CD8-positive, alpha-beta memory T cell (primary cell): ENCODE measurements at places on chromosomes 16 and 17. TPM values are rescaled to one million over a fixed set of nuclear protein-coding genes. Genes with fewer than 3 reads are reported as not detected.

SHISA9 gene
- not detected for polyA plus RNA-seq

ANKS3 gene
- polyA plus RNA-seq = 4.3 TPM

WNT3 gene
- polyA plus RNA-seq = not detected

KRT32 gene
- not detected for polyA plus RNA-seq

SDR42E2 gene
- polyA plus RNA-seq = 0.92 TPM

GSG1L gene
- not detected for polyA plus RNA-seq

CD300LB gene
- not detected for polyA plus RNA-seq

SLC6A2 gene
- polyA plus RNA-seq = not detected

ALOX15B gene
- polyA plus RNA-seq = not detected

TMEM204 gene
- 68.4 TPM for polyA plus RNA-seq

GRCh38 chr16:58730724-58731370 is 3.3 kb downstream of the GOT2 start:
- DNase-seq = no peak

- DNase-seq = no peak
Measured at GRCh38 chr17:22506231-22506630, 813.9 kb downstream of the KCNJ18 start.

GRCh38 chr16:68082629-68083238 is 2.4 kb upstream of the NFATC3 start:
- DNase-seq = no peak

DNA sequence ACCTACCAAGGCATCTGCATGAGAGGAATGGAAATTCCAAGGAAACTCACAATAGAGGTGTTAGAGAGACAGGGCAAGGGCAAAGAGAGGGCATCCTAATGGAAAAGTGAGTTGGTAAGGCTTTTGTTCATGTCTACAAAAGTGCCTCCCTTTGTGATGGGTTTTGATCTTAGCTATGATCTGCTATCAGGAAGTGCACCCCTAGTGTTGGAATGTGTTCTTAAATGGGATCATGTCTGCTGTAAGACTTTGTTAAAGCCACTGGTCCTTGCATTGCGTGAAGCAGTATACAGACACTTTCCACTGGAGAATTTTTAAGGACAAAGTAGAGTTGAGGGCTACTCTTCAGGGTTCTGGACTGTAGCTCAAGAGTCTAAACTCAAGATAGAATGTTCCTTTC is 92.0 kb downstream of the MAP2K6 start:
- no peak for DNase-seq

DNA sequence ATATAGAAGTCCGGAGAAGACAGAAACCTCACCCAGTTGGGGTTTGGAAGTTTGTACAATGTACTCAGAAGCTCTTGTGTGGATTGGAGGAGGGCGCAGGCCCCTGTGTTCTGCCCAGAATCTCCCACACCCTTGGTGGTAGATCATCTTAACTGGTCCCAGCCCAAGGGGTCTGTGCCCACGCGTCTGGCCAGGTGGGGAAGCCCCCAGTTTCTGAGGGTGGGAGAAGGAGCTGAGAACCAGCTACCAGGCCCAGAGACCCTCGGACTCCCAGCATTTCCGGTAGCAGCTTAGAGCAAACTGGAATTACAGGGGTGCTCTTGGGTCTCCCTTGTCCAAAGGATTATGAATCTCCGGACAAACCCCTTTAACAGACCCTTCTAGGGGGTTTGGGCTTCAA is 2.3 kb upstream of the PPP1R9B start:
- DNase-seq = no peak

GRCh38 chr17:2841606-2842005 is 45.4 kb downstream of the RAP1GAP2 start:
- DNase-seq = no peak

DNA sequence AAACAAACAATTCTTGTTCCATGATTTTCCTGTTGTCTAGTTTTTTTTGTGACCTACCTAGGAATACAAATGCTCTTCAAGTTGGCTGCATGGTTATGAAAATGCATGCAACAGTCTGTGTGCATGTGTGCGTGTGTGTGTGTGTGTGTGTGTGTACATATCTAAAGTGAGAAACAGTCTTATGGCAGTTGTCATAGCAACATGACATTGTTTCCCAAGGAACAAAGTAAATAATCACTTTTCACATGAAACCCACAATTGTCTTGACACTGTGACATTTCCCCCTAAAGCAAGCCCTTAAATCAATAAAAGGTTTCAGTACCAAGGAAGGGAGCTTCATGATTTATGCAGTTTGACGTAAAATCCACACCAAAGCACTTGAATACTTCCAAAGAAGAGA is 758.4 kb downstream of the CDH8 start:
- DNase-seq = no peak

DNA sequence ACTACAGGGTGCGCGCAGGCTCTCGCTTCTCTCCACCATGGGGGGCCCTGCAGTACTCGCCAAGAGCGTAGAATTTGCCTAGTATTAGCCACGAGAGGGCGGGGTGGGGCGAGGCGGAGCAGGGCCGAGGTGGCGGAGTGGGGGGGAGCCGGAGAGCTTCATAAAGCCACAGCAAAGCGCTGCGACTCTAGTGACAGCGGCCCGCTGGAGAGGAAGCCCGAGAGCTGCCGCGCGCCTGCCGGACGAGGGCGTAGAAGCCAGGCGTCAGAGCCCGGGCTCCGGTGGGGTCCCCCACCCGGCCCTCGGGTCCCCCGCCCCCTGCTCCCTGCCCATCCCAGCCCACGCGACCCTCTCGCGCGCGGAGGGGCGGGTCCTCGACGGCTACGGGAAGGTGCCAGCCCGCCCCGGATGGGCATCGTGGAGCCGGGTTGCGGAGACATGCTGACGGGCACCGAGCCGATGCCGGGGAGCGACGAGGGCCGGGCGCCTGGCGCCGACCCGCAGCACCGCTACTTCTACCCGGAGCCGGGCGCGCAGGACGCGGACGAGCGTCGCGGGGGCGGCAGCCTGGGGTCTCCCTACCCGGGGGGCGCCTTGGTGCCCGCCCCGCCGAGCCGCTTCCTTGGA is at the start of gene TBX21:
TBX21 (plus strand) TSS at position 190 of the 627 bp plus-strand sequence; CDS start at position 409, 219 bp downstream.
- DNase-seq = peak; percentile 95

DNA sequence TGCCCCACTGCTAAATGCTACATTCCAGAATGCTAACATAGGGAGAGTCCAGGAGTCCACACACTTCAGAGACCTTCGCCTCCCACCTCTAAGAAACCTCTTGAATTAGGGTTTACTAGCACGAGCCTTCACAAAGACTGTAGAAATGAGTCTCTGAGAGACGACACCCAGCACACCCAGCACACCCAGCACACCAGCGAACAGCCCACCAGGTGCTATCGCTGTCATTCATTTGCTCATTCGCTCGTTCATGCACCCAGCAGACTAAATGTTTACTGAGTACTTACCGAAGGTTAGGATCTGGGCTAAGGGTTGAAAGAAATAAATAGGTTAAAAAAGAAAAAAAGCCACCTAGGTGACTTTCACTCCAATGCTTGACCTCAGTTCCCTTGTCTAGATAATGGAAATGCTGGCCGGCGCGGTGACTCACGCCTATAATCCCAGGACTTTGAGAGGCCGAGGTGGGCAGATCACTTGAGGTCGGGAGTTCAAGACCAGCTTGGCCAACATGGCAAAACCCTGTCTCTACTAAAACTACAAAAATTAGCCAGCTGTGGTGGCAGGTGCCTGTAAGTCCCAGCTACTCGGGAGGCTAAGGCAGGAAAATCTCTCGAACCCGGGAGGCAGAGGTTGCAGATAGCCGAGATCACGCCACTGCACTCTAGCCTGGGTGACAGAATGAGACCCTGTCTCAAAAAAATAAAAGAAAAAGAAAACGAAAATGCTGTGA is 100.8 kb downstream of the ADCY9 start:
- no peak for DNase-seq

DNA sequence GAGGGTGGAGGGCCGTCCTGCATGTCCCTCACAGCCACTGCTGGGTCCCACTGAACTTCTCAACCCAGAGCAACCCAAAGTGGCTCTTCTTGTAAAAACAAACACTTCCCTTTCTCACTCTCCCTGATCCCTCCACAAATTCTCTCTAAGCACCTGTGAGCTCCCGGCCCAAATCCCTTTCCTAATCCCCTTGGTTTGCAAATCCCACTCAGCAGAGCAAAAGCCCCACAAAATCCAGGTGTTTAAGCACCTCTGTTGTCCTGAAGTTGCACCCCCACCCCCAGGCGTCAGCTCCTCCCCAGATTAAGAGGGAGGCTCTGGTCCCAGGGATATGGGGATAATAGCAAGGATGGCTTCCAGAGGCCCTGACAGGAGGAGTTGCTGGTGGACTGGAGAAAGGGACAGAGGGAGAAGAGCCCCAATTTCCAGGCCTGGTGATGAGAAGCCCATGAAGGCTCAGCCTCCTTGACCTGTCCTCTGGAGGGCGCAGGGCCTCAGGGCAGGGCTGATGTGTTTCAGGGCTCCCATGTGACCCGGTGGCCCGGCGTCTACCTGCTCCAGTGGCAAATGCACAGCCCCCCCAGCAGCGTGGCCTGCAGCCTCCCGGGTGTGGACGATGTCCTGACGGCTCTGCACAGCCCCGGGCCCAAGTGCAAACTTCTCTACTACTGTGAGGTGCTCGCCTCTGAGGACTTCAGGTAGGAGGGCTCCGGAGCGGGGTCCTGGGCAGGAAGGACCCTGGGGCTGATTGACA is 23.0 kb downstream of the NAGPA start:
- no peak for DNase-seq
